ENCODE measurements at places on chromosomes 5 and 9.

DNA sequence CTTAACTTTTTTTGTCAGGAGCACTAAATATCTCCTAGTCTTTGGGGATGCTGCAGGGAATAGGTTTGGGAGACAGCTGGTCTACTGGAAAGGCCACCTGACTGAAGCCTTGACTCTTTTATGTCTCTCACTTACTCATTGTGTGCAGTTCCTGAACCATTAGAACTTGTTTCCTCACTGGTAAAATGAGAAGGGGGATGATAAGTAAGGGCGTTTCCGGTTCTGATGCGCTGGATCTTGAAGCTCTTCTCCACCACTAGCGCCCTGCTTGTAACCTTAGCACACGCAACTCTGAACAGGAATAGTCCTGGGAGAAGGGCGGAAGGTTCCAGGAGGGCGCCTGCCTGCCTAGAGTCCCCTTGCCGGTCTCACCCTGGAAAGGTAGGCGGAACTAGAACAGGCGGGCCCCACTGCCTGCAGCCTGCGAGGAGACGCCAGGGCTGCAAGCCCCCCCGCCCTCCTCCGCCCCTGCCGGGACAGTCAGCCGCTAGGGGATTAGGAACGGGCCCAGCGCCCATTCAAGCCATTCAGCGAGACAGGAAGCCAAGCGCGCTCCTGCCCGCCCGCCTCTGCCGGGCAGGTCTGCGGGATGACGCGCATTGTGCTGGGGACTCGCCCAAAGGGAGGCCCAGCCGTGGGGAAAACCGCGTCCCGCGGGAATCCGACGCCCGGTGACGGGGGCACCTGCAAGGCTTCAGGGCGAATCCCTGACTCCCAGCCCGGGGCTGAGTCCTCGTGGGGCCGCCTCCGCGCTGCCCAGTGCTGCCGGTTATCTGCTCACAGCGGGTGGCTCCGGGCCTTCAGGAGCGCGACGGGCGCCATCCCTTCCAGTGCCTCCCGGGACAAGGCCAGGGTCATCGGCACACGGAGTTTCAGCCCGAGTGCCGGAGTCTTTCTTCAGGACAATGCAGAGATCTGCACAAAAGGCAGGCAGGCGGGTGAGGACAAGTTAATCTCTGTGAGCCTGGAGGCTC is 44.0 kb upstream of the XPA start:
- DNase-seq, result peak; percentile 15

GRCh38 chr5:138981586-138981985 is 106.5 kb upstream of the LRRTM2 start:
- peak; percentile 14 for DNase-seq

DNA sequence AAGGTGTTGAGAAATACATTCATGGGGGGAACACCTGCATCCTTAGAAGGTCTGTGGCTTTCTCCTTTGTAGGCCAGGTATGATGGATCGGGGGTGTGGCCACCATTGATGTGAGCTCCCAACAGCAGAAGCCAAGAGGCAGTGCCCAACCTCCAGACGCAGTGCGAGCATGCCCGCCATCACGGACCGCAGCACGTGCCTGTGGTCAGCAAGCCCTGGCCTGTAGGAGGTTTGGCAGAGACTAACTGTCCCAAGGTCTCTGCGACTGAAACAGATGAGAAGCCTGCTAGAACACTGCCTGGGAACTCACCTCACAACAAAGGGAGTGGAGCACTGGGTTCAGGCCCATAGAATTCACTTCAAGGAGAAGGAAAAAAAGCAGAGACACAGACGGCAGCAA is 31.9 kb upstream of the ZNF354A start:
- DNase-seq, result no peak

DNA sequence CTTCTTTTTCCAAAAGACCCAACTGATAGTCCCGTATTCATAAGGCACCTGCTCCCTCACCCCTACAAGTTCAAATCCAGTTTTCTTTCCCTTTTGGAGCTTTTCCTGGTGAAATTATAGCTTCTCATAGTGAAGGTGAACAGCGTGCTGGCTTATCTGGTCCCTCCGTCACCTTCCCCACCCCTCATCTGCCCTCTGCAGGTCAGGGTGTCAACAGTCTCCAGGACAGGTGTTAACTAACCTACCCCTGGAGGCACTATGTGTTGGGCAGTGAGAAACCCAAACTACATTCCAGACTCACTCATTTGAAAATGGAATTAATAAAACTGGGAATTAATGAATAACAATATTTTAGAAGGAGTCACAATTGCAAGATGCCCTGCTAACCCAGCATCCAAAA is 109.0 kb upstream of the TAS2R1 start:
- DNase-seq, result no peak

- DNase-seq, result peak; percentile 17
Observed at GRCh38 chr5:87195104-87195591, 72.5 kb upstream of the RASA1 start.

DNA sequence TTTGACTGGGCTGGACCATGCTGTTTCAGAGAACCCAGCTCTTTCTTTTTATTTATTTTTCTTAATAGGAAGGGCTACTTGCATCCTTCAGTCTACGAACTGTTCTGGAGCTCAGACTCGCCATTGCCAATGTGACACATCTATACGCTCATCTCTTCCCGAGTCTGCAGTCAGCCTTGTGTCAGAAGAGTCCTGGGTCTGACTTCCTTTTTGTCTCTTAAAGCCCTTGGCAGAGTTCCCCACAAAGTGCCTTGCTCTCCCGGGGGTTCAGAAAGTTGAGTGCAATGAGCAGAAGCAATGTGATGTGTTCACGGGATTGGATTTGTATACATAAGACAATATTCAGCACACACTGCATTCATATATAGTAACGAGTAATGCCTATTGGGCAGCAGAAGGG is 140.4 kb downstream of the ATPSCKMT start:
- no peak for DNase-seq

DNA sequence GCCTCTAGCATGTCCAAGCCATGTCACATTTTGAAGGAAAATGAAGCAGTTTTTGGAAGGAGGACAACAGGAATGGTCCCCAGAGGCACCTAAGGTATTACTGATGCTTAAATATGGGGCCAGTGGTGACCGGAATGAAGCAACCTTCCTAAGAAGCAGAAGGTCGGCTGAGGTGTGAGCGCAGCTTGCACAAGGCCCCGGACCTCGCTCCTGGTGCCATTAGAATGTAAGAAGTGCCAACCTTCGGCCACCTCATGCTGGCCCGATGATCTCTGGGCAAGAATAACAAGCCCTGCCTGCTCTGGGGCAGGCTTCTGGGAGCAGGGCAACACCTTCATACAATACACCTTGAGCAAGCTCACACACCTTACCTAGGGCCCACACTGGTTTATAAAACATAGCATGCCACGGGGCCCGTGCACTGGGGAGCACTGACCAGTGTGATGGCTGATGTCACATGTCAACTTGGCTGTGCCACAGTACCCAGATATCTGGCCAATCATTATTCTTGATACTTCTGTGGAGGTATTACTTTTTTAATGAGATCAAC is 21.9 kb downstream of the SEMA4D start:
- no peak for DNase-seq

GRCh38 chr5:153515301-153515700 is 24.8 kb downstream of the GRIA1 start:
- no peak for DNase-seq

GRCh38 chr9:133728856-133729616 is 9.1 kb downstream of the SARDH start:
- DNase-seq, result no peak

DNA sequence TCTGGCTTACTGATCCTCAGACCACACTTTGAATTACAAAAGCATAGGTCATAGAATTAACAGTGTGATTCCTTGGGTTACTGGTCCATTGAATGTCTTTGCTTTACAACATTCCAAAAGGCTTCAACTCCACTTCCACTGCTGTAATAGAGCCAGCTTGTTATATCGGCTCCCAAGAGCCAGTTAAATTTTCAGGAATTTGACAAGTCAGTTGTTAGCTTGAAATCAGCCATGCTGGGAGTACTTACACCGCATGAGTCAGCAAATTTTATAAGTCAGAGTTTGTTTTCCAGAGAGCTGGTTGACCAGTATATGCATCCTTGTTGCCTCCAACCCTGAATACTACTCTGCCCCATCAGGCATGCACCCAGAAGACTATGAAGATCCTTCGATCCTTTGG is 73.1 kb downstream of the FOXB2 start:
- DNase-seq, result no peak

DNA sequence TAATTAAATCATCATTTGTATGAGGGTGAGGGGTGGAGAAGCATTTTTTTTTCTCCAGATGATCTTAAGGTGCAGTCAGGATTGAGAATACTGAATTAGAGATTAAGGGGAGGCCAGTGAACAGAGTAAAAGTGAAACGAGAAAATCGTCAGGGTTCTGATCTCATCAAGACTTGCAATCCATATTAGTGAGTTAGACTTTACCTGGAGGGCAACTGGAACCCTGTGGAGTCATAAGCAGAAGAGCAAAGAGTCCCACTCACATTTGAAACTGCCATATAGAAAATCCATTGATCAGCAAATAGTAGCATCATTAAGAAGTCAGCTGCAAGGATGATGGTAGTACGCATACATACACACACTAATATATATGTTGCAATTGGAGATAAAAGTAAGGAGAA is 466.2 kb upstream of the PAPPA start:
- DNase-seq, result no peak

- no peak for DNase-seq
Observed at GRCh38 chr5:118605761-118606160, 382.6 kb downstream of the DTWD2 start.

DNA sequence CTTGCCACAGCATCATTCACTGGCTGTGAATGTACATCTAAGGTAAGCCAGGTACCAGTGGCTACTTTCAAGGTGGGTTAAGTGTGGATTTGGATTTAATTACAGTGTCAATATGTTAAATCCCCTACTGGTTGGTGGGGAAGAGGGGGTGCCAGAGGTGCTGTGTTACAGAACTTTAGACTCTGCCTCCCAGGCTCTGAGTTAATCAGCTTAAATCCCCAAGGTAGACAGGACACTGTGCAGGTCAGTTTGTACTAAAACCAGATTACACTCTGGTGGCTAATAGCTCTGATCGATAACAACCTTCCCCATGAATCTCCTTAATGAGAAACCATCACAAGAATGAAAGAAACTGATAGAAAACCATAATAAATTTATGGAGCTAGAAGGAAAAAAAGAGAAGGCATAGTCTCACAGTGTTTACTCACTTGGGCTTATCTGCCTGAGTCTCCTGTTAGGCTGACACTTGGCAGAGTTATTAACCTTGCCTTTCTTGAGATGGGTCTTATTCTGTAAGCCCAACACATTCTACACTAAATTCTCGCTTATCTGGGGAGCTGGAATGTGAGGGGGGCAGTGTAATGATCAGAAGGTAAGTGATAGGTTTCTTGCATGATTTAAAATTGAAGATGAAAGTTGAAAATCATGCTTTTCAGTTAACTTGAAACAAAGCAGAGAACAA is 106.8 kb downstream of the LMNB1 start:
- DNase-seq, result no peak

DNA sequence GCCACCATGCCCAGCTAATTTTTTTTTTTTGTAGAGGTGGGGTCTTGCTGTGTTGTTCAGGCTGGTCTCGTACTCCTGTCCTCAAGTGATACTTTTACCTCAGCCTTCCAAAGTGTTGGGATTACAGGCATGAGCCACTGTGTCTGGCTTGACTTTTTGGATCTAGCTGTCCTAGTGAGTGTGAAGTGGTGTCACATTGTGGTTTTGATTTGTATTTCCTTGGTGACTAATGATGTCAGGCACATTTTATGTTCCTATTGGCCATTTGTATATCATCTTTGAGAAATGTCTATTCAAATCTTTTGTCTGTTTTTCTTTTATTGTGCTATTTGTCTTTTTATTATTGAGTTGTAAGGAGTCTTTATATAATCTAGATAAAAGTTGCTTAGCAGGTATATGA is 53.5 kb upstream of the MCCC2 start:
- no peak for DNase-seq

DNA sequence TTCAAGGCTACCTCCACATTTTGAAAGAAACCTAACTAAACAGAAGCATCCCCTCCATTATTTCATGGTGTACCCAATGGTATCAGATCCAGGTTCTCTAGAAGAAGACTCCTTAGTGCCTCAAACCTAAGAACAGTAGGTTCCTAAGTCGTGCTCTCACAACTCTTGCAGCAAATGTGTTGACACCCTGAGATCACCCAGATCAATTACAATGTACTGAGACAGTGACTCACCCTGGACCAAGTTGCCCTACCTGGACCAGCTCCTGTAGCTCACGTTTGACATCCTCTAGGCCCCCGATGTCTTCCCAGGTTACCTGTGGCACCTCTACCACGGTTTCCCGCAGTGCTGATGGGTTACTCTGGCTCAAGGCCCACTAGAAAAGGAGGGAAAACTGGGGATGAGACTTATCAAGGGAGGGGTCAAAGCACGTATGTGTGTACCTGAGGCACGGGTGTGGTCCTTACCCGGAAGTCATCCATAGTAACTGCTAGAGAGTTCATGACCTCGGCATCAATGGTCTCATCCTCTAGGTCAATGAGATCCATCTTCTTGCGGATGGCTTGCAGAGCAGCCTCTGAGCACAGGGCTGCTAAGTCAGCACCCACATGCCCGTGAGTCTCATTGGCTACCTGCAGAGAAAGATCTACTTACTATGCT is 11.7 kb downstream of the VCP start:
- DNase-seq, result no peak

- no peak for DNase-seq
Observed at GRCh38 chr5:81572201-81572600, 178.3 kb upstream of the ACOT12 start.

- DNase-seq, result no peak
Observed at GRCh38 chr5:132498152-132498551, 7.6 kb upstream of the IRF1 start.

DNA sequence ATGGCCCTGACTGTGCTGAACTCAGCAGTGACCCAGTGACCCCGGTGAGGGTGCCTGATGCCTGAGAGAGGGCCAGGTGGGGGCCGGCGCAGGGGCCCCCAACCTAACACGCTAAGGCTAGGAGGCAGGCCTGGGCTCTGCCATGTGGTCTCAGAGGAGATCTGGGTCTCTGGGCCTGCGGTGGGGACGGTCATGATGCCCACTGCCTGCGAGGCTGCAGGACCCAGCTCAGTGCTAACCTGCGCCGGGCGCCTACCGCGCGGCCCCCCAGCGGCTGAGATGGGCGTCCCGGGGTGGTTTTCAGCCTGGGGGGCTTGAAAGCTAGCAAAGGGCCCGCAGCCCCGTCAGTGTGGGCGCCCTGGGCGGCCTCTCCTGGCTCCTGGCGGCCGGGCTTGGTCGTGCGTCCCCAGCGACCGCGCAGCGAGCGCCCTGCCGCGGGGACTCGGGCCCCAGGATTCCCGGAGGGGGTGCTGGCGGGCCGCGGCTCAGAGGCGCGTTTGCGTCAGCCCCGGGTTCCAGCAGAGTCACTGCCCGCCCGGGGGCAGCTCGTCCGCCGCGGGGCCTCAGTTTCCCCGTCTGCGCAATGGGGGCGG is 2.5 kb downstream of the EGFL7 start:
- no peak for DNase-seq

GRCh38 chr5:59874675-59875074 is 18.9 kb downstream of the PDE4D start:
- DNase-seq, result no peak

DNA sequence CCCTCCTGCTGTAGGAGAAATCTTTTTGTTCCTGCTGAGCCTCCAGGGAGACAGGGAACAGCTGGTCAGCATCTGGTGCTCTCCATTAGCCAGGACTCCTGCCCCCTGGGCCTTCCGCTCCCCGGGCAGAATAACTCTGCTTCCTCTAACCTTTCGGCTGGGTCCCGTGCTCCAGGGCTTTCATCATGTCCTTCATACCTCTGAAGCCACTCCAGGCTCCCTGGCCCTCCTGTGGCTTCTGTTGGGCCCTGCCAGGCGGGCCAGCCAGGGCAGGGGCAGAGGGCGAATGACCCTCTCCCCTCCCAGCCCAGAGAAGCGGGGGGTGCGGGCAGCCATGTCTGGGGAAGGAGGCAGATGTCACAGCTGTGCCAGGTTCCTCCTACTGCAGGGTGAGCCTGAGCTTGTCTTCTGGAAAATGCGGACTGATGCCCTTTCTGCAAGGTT is 81.7 kb upstream of the LMX1B start:
- DNase-seq, result no peak

GRCh38 chr5:165076686-165077085 is 1571.3 kb downstream of the MAT2B start:
- DNase-seq, result no peak

All from stimulated activated CD8-positive, alpha-beta memory T cell treated with anti-CD3 and anti-CD28 coated beads, Interleukin-4, amount 100 ng/mL, for 24 hours (primary cell).